ENCODE measurements at places on chromosomes 16 and 17.

- no peak for DNase-seq
Observed at GRCh38 chr16:75062135-75062975, 54.2 kb downstream of the LDHD start.

GRCh38 chr17:63760771-63761539 is 12.4 kb downstream of the CCDC47 start:
- DNase-seq, result no peak

DNA sequence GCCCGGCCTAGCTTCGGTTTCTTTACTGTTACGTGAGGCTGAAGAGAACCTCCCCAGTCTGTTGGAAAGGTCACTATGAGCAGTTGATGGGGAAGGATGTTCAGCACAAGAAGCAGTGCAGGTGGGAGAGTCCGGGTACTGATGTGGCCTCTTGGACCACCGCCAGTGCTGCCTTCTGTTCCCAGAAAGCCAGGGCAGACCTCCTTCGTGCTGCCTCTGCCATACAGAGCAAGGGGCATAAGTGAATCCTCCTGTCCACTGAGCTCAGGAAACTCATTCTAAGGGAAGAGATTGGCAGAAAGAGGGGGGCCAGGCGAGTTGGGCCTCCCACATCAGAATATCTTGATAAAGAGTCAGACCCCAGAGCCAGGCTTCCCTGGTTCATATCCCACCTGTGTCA is 3.7 kb downstream of the PPP4C start:
- DNase-seq, result no peak

DNA sequence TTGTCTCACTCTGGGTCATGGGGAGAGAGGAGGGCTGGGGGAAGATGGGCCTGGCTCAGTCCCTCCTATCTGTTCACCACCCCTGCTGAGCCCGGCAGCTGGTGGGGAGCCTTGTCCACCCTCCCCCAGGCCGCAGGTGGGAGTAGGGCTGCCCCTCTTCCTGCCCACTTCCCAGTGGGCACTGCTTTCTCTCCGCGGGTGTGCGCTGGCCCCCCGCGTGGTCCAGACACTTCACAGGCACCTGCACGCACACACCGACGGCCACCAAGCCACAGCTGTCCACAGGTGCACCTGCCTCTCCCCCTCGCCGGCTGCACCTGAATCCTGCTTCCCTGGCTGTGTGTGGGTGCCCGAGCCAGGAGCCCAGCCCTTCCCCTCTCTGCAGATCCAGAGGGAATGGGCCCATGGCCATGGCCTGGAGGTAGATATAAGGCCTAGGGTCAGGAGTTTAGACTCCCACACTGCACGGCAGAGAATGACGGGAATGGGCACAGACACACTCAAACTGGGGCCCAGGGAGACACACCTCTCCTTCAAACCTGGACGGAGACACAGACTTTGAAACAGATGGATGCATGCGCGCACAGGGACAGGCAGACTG is 2.0 kb downstream of the NHERF2 start:
- DNase-seq, result no peak

DNA sequence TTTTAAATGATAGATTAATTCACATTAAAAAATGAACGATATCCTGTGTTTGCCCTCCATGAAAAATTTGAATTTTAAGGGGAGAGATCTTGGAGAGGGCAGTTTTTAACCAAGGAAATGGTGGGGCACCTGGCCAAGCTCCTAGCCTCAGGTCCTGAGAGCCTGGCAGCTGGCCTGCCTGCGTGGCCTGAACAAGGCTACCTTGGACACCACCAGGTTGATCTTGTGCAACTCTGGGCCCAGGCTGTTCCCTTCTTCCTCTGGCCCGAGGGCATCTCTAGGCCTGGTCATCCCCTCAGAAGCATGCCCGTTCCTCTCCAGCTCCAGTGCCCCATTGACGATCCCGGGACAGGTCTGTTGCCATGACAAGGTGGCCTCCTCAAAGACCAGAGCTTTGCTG is 33.4 kb upstream of the LONP2 start:
- DNase-seq, result no peak
